ENCODE measurements at places on chromosomes 5 and 9. TPM values are rescaled to one million over a fixed set of nuclear protein-coding genes. Genes with fewer than 3 reads are reported as not detected.

GRCh38 chr9:133980864-133981588 is 11.1 kb downstream of the VAV2 start:
- H3K36me3 ChIP-seq: no peaks in the 10 kb centered on the region
- no peak overlapping the region for H3K4me3 ChIP-seq
- no peaks in the 10 kb centered on the region for H3K27me3 ChIP-seq
- no peak overlapping the region for H3K27ac ChIP-seq
- DNase-seq: peak; percentile 15

GRCh38 chr5:116702776-116703175 is 128.2 kb upstream of the SEMA6A start:
- no peaks in the 10 kb centered on the region for H3K4me1 ChIP-seq
- H3K4me3 ChIP-seq: no peak overlapping the region
- H3K27ac ChIP-seq: no peak overlapping the region
- no peak for DNase-seq
- H3K27me3 ChIP-seq: no peaks in the 10 kb centered on the region

- no peak for DNase-seq
- no peak overlapping the region for H3K27ac ChIP-seq
- no peaks in the 10 kb centered on the region for H3K27me3 ChIP-seq
- no peaks in the 10 kb centered on the region for H3K36me3 ChIP-seq
- no peaks in the 10 kb centered on the region for H3K4me1 ChIP-seq
Observed at GRCh38 chr5:39464088-39464487, 39.3 kb upstream of the DAB2 start.

DNA sequence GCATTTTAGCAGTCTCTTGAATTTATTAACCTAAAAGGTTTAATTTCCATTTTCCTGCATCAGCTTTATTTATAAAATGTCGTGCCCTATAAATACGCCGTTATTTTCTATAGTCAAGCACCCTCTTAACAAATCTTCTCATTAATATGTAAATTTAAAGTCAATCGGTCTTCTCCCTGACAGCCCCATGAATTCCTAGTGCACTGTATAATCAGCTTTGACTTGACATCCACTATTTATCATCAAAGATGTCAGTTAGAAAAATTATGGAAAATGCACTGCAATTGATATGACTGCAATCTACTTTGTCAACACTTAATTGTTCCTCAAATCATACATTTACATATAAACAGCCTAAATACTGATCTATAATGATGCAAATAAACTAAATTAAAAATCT is 83.4 kb downstream of the AP3B1 start:
- H3K4me3 ChIP-seq: no peak overlapping the region
- no peaks in the 10 kb centered on the region for H3K4me1 ChIP-seq
- no peak for DNase-seq
- H3K27me3 ChIP-seq: no peaks in the 10 kb centered on the region

- no peaks in the 10 kb centered on the region for H3K4me1 ChIP-seq
- no peaks in the 10 kb centered on the region for H3K36me3 ChIP-seq
- H3K27me3 ChIP-seq: no peaks in the 10 kb centered on the region
- H3K27ac ChIP-seq: no peak overlapping the region
- DNase-seq: no peak
Observed at GRCh38 chr9:129841071-129841470, 5.8 kb downstream of the USP20 start.

- no peak overlapping the region for H3K4me3 ChIP-seq
- DNase-seq: no peak
- H3K4me1 ChIP-seq: no peaks in the 10 kb centered on the region
- peaks cover 87% of the 10 kb centered on the region for H3K36me3 ChIP-seq
- H3K27me3 ChIP-seq: no peaks in the 10 kb centered on the region
Observed at GRCh38 chr9:128587453-128587852, 35.1 kb downstream of the SPTAN1 start.

GRCh38 chr5:58763390-58763789 is 180.5 kb downstream of the RAB3C start:
- H3K27ac ChIP-seq: no peak overlapping the region
- H3K27me3 ChIP-seq: no peaks in the 10 kb centered on the region
- H3K4me1 ChIP-seq: peaks cover 39% of the 10 kb centered on the region
- no peaks in the 10 kb centered on the region for H3K36me3 ChIP-seq

- H3K4me3 ChIP-seq: no peak overlapping the region
- H3K36me3 ChIP-seq: no peaks in the 10 kb centered on the region
- H3K4me1 ChIP-seq: no peaks in the 10 kb centered on the region
- H3K27ac ChIP-seq: no peak overlapping the region
- no peaks in the 10 kb centered on the region for H3K27me3 ChIP-seq
Observed at GRCh38 chr5:52660621-52661020, 127.1 kb upstream of the ITGA1 start.

DNA sequence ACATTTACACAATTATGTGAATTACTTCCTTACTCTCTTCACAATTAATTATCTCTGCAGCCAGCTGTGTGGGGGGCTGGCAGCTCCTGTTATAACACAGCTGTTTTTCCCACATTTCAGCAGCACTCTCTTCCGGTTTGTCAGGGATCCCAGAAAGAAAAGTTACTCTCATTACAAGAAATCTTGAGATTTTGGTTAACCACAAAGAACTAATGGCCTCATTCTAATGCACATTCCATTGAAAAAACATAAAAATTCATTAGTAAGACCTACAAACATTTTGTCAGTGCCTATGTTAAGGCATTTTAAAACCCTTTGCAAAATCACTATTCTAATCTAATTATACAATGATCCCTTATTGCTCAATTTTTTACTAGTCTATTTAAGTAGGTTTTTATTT is 64.1 kb downstream of the PDE4D start:
- H3K4me1 ChIP-seq: peaks cover 6% of the 10 kb centered on the region
- no peaks in the 10 kb centered on the region for H3K36me3 ChIP-seq
- no peaks in the 10 kb centered on the region for H3K27me3 ChIP-seq
- DNase-seq: no peak
- H3K4me3 ChIP-seq: no peak overlapping the region
- no peak overlapping the region for H3K27ac ChIP-seq

DNA sequence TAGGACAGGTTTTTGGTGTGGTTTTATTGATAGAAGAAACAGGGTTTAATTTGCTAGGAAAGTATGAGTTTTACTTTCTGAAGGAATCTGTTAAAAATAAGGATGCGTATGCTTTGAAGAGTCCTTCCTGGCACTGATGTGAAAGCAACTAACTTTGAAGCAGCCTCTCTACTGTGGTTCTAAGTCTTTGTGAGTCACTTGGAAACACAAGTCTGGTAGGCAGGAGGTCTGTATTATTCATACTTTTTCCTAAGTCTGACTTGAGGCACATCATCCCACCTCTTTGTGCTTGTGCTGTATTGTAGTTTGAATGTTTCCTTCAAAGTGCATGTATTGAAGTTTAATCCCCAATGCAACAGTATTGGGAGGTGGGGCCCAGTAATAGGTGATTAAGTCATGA is 129.0 kb downstream of the TAF11L14 start:
- H3K4me1 ChIP-seq: no peaks in the 10 kb centered on the region
- H3K36me3 ChIP-seq: no peaks in the 10 kb centered on the region
- DNase-seq: no peak
- no peak overlapping the region for H3K27ac ChIP-seq
- no peaks in the 10 kb centered on the region for H3K27me3 ChIP-seq
- H3K4me3 ChIP-seq: no peak overlapping the region

DNA sequence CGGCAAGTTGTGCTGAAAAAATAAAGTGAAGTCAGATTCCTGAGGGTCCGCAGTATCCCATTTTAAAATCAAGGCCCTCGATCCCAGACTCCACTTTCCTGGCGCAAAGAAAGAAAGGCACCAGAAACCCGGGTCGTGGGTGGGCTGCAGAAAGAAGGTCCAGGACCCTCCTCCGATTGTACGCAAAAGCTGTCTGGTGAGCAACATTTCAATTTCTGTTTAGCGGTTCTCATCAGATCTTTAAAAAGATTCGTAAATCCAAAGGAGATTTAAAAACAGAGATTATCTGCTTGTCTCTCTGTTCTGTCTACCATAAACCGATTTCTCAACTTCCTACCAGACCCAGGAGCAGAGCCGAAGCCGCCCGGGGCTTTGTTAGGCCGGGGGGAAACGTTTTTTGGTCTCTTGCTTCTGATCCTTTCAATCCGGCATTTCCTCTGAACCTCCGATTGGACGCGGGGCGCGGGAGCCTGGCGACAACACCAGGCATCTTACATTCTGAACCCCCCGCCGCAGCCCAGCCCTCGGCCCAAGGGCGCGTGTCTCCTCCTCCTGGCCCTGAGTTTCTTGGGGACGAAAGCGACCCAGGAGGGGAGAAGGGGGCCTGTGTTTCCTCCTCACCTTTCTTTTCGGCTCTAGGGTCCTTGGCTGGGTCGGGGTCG is 746 bp downstream of the NKX2-5 start:
- no peak for DNase-seq
- H3K4me1 ChIP-seq: no peaks in the 10 kb centered on the region
- no peaks in the 10 kb centered on the region for H3K36me3 ChIP-seq
- H3K4me3 ChIP-seq: no peak overlapping the region

- no peak overlapping the region for H3K4me3 ChIP-seq
- peak; percentile 54 for DNase-seq
- H3K4me1 ChIP-seq: no peaks in the 10 kb centered on the region
- H3K27ac ChIP-seq: no peak overlapping the region
- H3K27me3 ChIP-seq: no peaks in the 10 kb centered on the region
Observed at GRCh38 chr9:137323531-137324331, 21.7 kb upstream of the NRARP start.

DNA sequence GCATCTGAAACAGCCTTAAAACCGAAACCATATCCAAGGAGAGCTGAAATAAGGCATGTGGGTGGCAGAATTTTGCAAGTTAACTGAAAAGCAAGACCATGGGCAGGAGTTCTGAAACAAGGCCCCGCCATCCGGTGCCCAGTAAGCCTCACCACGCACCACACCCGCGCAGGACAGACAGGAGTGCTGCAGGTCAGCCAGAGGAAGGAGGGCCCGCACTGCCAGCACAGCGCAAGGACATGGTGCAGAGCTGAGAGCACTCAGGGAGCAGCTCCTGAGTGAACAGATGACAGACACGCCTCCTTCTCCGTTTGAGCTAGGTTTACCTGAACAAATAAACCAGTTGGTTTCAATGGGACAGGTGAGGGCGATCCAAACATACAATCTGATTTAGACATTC is 16.5 kb upstream of the ISCA1 start:
- H3K4me1 ChIP-seq: no peaks in the 10 kb centered on the region
- H3K27me3 ChIP-seq: no peaks in the 10 kb centered on the region
- peaks cover 63% of the 10 kb centered on the region for H3K36me3 ChIP-seq
- H3K4me3 ChIP-seq: no peak overlapping the region
- H3K27ac ChIP-seq: no peak overlapping the region
- DNase-seq: no peak

- H3K4me1 ChIP-seq: no peaks in the 10 kb centered on the region
- DNase-seq: no peak
- no peaks in the 10 kb centered on the region for H3K36me3 ChIP-seq
- no peak overlapping the region for H3K4me3 ChIP-seq
- H3K27ac ChIP-seq: no peak overlapping the region
- no peaks in the 10 kb centered on the region for H3K27me3 ChIP-seq
Observed at GRCh38 chr5:151580239-151580638, 10.9 kb downstream of the FAT2 start.

DNA sequence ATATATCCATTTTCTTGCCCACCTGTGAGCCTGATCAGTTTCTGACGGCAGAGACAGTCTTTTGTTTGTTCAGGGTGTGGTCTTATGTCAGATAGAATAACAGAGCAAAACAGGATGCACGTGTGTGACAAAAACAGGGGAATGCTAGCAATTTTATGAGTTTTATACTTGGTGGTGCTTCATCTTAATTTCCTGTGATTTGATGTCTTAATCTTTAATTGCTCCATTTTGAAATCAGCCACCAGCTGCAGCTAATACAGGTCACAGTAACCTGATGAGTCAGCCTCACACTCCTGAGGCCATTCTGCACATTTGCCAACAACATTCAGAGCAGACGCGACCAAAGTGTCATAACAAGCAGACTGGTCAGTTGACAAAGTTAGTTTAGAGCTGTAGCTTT is 42.3 kb upstream of the JMY start:
- no peaks in the 10 kb centered on the region for H3K27me3 ChIP-seq
- no peaks in the 10 kb centered on the region for H3K36me3 ChIP-seq
- H3K4me3 ChIP-seq: no peak overlapping the region
- peak; percentile 53 for DNase-seq
- no peak overlapping the region for H3K27ac ChIP-seq

DNA sequence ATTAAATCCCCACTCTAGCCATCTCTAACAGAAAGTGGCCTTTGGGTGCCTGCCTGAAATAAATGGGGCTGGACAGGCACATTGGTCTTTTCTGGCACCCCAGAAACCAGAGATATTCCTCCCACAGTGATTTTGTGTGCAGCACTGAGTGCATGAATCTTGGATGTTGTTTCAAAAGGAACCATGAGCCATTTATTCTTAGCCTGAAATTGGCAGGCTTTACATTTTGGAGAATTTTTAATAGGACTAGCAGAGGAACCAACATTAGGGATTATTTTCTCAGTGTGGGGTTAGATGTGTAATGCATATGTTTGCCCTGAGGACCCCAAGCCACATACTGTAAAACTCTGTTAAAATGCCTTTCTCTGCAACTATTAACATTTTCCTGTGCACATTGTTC is 451.3 kb downstream of the NFIB start:
- H3K27me3 ChIP-seq: no peaks in the 10 kb centered on the region
- H3K4me1 ChIP-seq: no peaks in the 10 kb centered on the region
- no peaks in the 10 kb centered on the region for H3K36me3 ChIP-seq

DNA sequence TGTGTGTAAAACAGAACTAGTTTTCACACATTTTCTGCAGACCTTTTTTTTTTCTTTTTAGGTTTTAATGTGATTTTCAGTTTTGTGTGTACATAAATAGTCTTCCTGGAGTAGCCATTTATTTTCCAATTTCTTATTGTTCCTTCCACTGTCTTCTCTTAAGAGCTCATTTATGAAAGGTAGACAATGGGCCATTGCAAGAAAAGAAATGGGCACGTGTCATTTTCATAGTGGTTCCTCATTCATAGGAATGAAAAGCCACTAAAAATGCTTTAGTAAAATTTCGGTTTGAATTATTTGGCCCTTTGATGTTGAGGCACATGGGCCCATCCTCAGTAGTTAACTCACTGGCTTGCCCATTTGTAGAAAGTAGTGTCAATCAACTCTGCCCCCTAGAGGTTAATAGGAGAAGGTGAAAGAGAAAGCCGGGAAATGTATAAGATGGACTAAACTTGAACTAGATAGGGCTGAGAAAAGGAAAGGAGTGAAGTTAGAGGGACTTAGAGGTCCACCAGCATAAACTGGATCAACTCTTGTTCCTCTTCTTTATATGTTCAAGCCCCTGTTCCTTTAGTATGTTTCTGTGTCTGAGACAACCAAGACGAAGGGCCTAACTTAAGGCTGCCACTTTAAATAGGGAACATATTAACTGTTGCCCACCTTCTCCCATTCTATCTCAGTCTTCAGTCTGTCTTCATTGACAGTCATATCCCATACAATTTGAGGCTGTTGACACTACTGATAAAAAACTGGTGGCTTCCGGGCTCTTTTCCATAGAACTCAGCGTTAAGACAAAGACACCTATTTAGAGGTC is 72.6 kb downstream of the SMARCA2 start:
- H3K27me3 ChIP-seq: no peaks in the 10 kb centered on the region
- no peak overlapping the region for H3K27ac ChIP-seq
- DNase-seq: no peak
- no peak overlapping the region for H3K4me3 ChIP-seq
- H3K36me3 ChIP-seq: peaks cover 83% of the 10 kb centered on the region

Gene GABRG2
- not detected for total RNA-seq

Gene ZDHHC11
- total RNA-seq: 12.2 TPM

Gene PLPP6
- 9.5 TPM for total RNA-seq

Gene FAM78A
- 1.9 TPM for total RNA-seq

Gene SPTLC1
- total RNA-seq: 20.5 TPM

Gene ZBTB26
- total RNA-seq: 1.4 TPM

Gene INSL6
- not detected for total RNA-seq

Gene IL5
- total RNA-seq: not detected

Gene FBXL7
- total RNA-seq: 1.2 TPM

Gene NUTM2F
- not detected for total RNA-seq

Gene PLAC8L1
- not detected for total RNA-seq

Measured in right lobe of liver (tissue), 6 donors.